ENCODE measurements at places on chromosomes 7 and 10.

GRCh38 chr10:119770928-119771327, 45.1 kb downstream of the INPP5F start:
- DNase-seq = no peak

- DNase-seq = peak; percentile 94
Measured at GRCh38 chr10:30502266-30503060, 68.5 kb downstream of the MAP3K8 start.

- DNase-seq = no peak
Measured at GRCh38 chr10:86333826-86334487, 32.6 kb downstream of the GRID1 start.

- no peak for DNase-seq
Measured at GRCh38 chr10:5461914-5462840, 37.2 kb downstream of the CALML5 start.

DNA sequence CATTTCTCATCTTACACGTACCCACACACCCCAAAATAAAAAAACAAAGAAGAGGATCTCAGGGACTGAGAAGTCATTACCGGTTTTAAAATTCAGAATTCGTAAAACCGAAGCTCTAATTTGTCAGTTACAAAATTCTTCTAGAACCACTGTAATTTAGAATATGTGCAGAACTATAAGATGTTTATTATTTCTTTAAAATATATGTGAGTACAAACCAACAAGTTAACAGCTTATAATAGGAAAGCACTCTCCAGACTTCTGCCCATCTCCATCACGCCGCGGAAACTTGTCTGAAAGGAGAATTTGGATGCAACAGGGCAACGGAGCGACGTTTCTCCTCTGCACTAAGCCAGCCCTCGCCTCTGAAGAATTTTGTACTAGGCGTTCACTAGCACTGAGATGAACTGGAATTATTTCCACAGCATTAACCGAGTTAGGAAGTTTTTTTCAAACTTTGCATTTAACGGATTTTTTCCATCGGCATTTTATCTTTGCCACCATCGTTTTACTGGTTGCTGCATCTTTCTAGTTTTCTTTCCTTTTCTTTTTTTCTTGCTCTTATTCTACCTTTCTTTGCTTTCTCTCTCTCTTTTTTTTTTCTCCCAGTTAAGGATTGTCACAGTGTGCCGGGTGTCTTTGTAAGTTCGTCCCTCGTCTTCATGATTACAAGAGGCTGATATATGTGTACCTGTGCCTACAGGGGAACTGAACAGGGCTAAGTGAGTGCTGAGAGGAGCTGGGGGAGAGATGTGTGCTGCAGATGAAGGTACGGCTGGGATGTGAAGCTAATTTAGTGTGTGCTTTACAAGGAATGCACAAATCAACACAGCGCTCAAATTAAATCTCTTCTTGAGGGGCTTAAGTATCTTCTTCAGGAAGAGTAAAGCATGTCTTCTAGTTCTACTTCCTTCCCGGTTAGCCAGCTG, 295.9 kb upstream of the NFE2L3 start:
- DNase-seq = no peak

DNA sequence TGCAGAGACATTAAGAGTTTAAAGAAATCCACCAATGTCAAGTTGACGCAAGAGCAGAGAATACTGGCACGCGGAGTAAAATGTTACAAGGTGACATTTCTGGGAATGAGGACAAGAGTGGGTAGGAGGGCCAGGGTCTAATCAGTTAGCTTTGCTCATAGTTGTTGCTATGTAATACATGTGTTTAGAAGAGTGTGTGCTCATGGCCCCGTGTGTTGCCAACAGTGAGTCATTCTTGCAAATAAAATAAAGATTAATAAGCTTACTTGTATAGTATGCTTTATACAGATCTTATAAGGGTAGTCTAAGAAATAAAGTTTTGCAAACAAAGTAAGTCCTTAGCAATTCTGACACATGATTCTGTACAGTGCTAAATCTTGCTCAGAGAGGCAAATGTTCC, 64.5 kb downstream of the DNMBP start:
- no peak for DNase-seq

DNA sequence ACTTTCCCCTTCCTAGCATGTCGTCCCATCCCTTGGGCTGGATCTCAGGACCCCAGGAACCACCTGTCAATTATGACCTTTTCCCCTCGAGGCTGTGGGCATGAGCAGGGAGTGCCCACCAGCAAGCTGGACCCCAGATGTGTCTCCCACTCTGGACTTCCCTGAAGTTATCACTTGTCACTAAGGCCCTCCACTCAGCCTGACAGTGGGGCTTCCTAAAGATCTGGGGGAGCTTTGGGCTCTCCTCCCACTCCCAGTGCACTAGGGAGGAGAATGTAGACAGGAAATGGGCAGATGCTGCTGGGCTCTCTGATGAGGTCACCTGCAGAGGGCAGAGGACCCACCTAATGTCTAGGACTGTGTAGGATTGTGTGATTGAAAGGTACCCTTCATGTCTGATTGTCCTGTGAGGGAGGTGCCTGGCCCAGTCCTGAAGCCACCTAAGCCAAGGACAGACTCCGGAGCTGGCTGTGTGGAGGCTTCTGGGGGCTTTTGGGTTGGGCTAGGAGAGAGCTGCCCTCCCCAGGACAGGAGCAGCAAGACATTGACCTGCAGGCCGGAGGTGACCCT, 18.7 kb downstream of the MYO1G start:
- DNase-seq = peak; percentile 43

- DNase-seq = no peak
Measured at GRCh38 chr7:98711945-98712344, 94.9 kb downstream of the NPTX2 start.

- DNase-seq = no peak
Measured at GRCh38 chr7:94264756-94265155, 129.9 kb upstream of the COL1A2 start.

DNA sequence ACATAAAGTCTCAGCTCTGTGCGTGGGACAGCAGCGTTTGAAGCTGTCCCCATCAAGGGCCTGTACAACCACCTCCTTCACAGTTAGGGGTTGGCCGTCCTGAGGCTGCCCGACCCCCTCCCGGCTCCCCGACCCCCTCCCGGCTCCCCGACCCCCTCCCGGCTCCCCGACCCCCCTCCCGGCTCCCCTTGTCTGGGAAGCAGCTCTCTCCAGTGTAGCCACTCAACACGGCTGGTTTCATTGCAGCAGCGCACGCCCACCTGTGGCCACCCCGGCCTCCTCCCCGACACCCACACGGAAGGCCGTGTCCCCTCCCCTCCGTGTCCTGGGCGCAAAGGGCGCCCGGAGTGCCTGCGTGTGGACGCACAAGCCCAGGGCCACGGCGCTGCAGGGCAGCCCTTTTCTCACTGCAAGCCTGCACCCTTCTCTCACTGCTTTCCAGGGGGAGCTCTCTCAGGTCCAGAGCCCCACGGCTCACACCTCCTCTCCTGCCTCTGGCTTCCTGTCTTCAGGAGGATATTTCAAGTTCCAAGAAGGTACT, 20.9 kb upstream of the FAM20C start:
- DNase-seq = no peak

DNA sequence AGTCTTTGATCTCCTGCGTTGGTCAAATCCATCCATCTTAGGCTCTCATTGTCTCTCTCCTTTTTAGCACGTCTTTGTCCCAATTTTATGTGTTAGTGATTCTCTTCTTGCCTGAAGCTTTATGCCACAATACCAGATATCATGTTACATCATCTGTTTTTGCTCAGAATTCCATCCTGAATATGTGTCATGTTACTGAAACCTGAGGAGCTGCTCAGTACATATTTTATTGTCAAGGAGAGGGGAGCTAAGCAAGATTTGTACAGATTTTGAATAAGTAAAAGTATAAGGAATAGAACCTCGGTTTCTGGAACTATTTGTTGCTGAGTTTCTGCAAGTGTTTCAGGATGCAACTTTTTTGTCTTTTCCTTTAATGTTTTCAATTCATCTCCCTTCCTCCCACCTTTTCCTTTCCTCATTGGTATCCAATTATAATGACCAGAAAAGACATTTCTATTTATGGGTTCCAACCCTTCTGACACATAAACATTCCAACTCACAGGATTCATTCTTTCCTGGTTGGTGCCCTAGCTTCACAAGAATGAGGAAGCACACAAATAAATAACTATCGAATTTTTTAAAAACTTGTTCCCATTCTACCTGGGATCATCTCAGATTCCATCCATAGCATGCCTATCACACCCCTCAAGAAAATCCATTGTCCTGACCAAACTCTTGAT, 291.8 kb downstream of the CRPPA start:
- DNase-seq = no peak

GRCh38 chr7:150994838-150995510, 4.2 kb downstream of the NOS3 start:
- no peak for DNase-seq

- DNase-seq = no peak
Measured at GRCh38 chr10:103894441-103894864, 23.5 kb downstream of the STN1 start.

DNA sequence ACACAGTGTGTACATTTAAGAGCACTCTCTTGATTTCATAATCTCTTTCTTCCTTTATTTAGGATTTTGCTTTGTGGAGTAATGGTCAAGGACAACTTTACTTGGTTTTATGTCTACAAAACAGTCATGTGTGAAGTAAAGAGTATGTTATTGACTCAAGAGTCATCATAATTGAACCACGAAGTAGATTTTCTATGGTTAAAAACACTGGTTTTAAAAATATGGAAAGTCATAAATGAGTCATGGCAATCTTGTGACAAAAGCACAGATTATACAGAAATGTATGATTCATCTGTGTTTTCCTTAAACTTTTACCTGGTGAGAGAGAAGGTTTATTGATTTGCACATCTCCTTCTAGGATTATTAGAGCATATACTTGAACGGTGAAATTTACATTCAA, 969.7 kb downstream of the GATA3 start:
- no peak for DNase-seq

DNA sequence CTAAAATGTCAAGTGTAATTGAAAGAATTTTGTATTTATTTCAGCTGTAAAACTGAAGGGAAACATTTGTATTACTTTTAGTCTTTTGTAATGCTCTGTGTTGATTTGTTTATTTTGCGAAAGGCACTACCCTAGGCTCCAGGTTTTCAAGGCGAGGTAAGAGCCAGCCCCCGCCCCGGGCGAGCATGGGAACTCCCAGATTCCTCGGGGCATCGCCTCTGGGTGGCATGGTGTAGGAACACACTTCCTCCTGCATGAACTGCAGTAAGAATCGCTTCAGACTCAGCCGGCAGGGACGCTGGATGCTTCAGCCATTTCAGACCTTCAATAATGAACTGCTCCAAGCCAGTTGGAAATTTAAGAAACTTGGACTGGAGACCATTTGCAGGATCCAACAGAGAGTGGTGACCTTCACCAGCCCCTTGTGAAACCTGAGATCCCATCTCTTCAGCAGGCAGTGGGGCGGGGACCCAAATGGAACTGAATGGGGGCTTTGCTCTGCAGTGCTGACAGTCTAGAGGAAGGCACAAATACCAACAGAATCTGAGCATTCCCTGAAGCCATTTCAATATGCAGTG, 544.3 kb upstream of the MGMT start:
- no peak for DNase-seq

- DNase-seq = no peak
Measured at GRCh38 chr10:103714232-103714891, 141.0 kb downstream of the SH3PXD2A start.

DNA sequence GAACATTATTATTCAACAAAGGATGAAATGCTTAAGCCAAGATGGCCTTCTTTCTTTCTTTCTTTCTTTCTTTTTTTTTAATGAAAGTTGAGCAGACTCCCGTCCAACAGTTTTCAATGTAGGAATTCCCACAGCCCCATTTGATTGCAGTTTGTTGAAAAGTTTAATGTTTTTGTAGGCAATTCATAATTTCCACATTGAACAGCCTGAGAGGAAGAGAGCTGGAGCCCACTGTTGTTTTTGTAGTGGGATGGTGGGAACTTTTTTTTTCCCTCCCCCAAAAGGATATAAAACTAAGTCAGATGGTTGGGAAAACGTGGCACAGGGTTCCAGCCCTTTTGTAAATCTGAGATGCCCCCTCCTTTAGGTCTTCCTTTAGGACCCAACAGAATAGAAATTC, 86.6 kb downstream of the TCF7L2 start:
- no peak for DNase-seq

GRCh38 chr7:33554046-33554445, 351.3 kb upstream of the BMPER start:
- no peak for DNase-seq

- no peak for DNase-seq
Measured at GRCh38 chr7:75712517-75713361, 26.0 kb downstream of the HIP1 start.

GRCh38 chr7:2968176-2968575, 75.5 kb downstream of the CARD11 start:
- peak; percentile 28 for DNase-seq
